ENCODE measurements at places on chromosomes 5 and 9.

DNA sequence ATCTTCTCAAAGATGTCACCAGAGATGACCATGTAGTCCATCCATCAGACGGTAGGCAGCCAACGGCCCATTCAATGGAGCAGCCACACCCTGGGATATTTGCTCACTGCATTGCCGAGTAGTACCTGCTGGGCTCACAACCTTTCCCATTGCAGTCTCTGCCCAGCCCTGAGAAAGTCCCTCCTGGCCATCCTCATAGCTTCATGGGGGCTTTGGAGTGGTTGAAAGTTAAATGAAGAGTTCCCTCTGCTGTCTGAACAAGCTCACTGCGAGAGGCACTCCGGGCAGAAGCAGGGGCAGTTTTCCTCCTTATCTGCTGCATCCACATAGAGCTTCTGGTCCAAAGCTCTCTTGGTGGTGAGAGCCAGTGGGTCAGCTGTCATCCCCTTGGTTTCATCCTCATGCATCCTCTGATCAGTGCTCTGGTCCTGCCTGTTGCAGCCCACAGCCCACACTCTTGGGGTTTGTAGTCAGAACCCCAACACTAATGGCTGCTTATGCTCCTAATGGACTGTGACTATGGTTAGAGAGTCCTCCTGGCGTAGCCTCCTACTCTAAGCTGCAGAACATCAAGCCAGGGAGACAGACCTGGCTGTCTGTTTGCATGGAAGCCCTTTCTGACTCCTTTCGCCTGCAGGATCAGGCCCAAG, 23.3 kb downstream of the TNFSF8 start:
- no peak for DNase-seq

DNA sequence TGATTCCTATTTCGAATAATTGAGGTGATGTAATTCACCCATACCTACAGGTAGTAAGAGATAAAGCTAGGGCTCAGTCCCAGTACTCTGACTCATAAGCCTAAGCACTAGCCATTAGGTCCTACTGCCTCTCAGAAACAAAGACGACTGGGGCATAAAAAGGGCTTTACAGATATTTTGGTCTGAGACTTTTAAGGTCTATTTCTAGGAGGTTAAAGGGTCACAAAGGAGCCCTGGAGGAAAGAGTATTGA, 69.8 kb downstream of the SGCD start:
- DNase-seq: no peak

DNA sequence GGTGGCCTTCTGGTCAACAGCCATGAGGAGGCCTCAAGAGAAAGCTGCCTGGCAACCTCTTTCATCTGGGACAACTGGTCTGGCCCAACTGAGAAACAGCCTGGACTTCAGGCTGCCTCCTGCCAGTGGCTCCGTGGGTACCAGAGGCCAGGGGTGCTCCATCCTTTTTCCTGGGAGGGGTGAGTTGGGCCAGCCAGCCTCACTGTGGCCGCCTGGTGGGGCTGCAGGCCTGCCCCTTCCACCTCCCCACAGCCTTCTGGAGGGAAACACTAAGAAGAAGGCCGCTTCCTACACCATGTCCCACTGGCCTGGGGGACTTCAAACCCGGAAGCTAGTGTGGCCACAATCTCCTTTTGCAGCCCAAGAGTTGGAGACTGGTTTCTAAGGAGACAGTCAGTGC, 13.8 kb upstream of the NKD2 start:
- no peak for DNase-seq

- DNase-seq: no peak
Observed at GRCh38 chr5:32722957-32723356, 11.8 kb downstream of the NPR3 start.

- DNase-seq: no peak
Observed at GRCh38 chr5:161600156-161600555, 53.6 kb upstream of the GABRB2 start.

- DNase-seq: no peak
Observed at GRCh38 chr5:10536511-10536910, 27.4 kb upstream of the ANKRD33B start.

GRCh38 chr5:59608745-59609144, 284.8 kb downstream of the PDE4D start:
- no peak for DNase-seq

Data from DMS 273 treated with DMSO at 0.1 percent for 48 hours (cell line).